ENCODE measurements at places on chromosomes 12 and 14.
A peak's percentile ranks its signal among the peaks of the same experiment; 100 is the strongest.

DNA sequence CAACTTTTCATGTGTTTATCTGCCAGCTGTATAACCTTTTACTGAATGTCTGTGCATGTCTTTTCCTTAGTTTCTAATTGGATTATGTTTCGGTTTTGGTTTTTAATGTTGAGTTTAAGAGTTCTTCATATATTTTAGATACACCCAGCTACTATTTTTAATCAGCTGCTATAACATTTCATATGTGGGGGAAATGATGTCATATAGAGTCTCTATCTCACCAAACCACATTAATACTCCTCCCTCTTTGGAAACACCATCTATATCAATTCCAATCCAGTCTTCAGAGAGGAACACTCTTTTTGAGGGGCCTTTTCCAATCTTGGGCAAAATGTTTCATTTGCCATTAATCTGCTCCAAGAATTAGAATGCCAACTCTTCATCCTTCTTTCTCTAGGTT is 28.5 kb upstream of the GCH1 start:
- DNase-seq = no peak

DNA sequence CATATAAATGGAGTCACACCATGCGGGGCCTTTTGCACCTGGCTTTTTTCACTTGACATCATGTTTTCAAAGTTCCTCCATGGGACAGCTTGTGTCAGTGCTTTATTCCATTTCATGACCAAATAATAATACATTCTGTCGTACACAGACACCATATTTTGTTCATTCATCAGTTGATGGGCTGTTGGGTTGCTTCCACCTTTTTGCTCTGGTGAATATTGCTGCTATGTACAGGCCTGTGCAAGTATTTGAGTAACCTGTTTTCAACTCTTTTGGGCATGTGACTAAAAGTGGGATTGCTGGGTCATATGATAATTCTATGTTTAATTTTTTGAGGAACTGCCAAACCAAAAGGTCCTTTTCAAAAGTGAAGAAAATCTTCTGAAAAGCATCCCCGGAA is 46.9 kb downstream of the HCAR2 start:
- no peak for DNase-seq

GRCh38 chr12:127619869-127620734 is 646.9 kb upstream of the TMEM132C start:
- DNase-seq = no peak

GRCh38 chr14:68450391-68451120 is 342.3 kb downstream of the ZFP36L1 start:
- no peak for DNase-seq

GRCh38 chr14:57087841-57088240 is 180.9 kb downstream of the EXOC5 start:
- no peak for DNase-seq

- no peak for DNase-seq
Observed at GRCh38 chr12:75661908-75662307, 150.5 kb upstream of the KRR1 start.

- DNase-seq = no peak
Observed at GRCh38 chr14:28946267-28946666, 179.7 kb downstream of the FOXG1 start.

DNA sequence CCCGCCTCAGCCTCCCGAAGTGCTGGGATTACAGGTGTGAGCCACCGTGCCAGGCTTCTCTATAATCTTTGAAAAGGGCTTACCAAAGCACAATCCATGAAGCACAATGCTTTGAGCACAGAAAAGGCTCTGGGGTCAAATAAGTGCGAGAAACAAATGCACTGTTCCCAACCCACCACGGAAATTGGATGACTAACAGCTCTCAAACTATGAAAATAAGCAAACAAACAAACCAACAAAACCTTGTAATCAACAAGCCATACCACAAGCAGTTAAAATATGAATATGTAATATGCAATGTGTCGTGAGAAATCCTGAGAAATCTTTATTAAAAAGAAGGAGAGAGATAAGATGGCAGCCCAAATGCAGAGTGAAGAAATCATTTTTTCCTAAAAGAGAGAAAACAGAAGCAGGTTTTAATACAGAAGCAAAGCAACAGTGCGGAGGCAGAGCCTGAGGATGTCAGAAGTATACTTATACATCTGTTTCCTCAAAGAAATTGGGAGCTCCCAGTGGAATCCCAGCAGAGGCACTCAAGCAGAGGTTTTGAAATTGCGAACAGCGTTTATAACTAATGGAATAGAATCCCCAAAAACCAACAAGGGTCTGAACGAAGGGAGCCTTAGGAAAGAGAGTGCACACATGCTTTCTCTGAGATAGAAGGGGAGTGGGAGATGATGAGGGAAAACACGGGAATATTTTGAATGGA is 17.1 kb downstream of the SMCO2 start:
- no peak for DNase-seq

DNA sequence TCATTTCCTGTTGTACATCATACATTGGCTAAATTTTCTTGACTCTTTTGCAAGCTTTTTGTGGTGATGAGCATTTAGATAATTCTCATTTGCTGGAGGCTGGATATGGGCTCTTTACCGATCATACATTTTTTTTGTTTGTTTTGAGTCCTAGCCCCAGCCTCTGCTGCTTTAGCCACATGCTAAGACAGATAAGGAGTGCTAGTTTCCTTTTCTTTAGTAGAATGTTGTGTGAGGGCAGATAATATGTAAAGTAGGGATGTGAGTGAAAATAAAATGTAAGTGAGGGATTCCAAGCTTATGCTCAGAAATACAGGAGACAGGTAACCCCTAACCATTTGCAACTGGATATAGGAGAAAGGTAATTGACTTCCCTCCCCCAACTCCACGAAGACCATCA is 405.7 kb downstream of the TRHDE start:
- DNase-seq = no peak

- DNase-seq = no peak
Observed at GRCh38 chr12:48029491-48030172, 25.4 kb upstream of the COL2A1 start.

GRCh38 chr12:79451978-79452377 is 238.8 kb downstream of the PAWR start:
- no peak for DNase-seq

DNA sequence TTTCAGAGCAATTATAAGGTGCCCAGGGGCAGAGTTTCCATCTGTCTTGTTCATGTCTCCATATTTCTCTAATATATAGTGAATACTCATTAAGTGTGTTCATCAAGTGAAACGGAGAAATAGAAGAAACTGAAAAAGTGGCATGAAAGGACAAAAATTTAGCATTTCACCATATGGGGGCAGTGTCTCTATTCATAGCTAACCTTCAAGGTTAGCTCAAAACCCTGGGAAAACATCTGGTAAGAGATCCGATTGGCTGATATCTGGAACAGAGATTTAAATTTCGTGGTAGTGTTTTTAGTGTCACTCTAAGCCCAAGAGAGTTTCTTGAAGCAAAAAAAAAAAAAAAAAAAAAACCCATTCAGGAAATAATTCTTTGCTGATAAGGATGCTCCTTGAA is 367.5 kb downstream of the DAD1 start:
- DNase-seq = no peak

DNA sequence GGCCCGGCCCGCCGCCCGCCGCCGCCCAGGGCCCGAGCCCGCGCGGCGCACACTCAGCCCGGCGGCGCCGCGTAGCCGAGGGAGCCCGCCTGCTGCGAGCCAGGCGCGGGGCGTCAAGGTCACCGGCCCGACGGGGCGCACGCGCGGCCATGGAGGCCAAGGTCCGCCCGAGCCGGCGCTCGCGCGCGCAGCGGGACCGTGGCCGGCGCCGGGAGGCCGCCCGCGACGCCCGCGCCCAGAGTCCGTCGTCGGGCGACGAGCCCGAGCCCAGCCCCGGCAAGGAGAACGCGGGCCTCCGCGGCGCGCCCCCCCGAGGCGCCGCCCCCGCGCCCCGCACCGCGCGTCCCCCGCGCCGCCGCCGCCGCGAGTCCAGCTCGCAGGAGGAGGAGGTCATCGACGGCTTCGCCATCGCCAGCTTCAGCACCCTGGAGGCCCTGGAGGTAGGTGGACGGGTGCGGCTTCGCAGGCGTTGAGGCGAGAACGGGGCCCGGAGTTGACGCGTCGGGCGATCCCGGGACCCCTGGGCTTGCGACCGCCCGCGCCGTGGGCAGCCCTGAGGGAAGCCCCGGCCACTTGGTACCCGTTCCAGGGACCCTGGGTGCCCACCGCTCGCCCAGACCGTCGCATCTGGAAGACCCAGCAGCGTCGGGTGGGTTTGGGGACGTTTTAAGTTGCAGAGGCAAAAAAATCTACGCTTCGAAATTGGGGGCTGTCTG is 629 bp downstream of the FBRSL1 start:
- no peak for DNase-seq

DNA sequence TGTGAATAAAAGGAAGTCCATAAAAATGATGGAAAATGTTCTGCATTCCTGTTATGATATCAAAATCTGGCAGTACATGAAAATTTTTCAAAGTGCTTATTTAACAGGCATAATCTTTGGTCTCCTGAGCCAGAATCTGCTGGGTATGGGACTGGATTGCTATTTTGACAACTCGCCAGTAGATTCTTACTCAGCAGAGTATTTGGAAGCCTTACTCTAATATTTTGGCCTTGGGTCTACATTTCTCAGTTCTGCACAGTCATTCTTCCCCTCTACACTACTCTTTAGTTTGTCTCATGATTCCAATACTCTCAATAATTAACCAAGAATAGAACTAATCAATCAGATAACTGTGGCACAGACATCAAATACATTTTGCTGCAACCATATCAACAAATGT is 1.1 kb upstream of the SLCO1B1 start:
- no peak for DNase-seq

DNA sequence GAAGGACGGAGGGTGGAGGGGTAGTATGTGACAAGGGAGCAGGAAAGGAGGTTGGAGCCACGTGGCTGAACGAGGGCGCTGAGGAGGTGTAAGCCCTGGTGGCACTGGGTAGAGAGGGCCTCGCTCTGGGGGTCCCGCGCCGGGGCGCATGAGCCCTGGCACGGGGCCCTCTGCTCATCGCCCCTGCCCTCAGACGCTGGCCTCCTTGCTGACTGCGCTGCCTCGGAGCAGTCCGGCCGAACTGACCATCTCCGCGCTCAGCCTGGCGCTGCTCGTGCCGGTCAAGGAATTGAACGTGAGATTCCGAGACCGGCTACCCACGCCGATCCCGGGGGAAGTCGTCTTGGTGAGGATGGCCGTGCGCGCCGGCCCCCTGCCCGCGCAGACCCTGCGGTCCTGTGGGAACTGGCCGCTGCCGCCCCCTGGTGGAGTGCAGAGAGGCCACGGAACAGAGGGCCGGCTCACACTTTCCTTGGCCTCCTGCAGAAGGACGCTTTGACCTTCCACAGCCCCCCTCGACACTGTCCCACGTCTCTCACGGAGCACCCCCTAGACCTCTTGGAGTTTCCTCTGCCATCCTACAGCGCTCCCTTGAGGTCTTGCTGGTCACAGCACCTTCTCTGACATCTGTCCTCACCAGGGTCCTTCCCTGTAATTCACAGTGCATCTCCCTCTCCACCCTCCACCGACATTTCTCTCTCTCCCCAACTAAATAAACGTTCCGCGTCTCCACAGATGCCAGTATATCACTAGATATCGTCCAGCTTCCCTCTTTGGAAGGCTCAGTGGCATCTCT is 10.5 kb downstream of the ARHGEF25 start:
- DNase-seq = peak; percentile 81

DNA sequence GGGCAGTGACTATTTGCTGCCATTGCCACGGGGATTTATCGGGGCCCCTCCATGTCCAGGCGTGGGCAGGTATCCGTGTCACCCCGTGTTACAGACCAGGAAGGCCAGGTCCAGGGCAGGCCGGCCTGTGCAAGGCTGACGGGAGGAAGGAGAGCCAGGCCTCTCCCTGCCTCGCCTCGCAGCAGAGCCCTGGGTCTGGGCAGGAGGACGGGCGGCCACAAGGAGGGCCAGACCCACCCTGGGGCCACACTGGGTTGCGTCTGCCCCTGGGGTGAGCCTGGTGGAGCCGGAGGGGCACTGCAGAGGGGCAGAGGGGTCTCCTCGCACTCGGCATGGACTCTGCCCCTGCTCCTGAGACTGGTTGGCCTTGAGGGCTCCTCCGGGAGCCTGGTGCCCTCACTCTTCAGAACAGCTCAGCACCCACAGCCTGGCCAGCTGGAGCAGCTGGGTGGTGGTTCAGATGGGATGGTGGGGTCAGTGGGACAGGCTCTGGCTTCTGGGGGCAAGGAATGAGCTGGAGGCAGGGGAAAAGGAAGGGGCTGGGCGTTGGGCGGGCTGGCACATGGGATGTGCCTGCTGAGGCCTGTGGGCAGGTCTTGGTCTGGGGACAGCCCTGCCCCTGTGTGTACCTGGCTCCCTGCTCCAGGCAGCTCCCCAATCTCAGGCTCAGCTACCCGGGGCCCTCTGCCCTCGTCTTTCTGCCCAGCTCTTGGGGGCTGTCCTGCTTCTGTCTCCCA is 53.9 kb downstream of the KIF26A start:
- no peak for DNase-seq

GRCh38 chr12:114241973-114242434 is 163.9 kb downstream of the TBX5 start:
- no peak for DNase-seq

- no peak for DNase-seq
Observed at GRCh38 chr14:88243946-88244345, 79.1 kb downstream of the KCNK10 start.

- no peak for DNase-seq
Observed at GRCh38 chr12:116885491-116885890, 4.2 kb upstream of the HRK start.

- DNase-seq = peak; percentile 12
Observed at GRCh38 chr14:101103321-101103901, 199.9 kb upstream of the RTL1 start.

DNA sequence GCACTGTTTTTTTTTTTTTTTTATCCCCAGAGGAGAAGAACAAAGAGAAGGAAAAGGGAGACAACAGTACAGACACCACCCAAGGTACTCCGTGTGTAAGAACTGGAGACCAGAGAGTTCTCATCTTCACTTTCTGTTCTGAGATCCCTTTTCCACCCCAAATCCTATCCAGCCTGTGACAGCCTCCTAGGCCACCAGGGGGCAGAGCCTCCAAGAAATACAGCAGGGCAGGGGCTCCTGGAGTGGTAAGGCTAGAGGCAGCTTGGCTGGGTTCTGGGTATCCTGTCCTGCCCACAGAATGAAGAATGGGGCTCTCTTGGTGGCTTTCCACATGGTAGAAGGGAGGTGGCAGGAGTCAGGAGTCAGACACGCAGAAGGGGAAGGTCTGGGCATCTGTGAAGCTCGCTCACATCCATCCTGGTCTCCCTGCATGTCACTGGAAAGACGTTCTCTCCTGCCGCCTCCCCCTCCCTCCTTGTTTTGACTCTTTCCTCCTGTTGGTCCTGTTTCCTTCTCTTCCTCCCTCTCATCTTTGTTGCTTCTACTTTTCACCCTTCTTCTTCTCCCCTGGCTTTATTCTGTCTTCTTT is 12.0 kb downstream of the CLSTN3 start:
- peak; percentile 69 for DNase-seq

DNA sequence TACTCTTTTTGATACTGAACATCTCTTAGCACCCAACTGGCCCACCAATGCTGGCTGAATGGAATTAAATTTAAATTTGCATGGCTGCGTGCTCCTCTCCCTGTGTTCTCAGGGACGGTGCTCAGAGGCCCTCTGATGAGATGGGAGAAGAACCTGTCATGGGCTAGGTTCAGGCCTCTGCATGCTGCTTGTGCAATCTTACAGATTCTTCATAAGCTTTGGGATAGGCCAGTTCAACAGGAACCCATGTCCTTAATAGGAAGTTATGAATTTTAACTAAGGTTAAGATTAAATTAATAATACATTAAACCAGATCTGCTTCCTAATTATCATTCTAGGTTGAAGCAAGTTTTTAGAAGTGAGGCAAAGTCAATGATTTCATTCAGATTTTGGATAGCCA is 119.7 kb upstream of the LRIG3 start:
- no peak for DNase-seq
